Cortex of kidney (tissue), 1 donor: ENCODE measurements at places on chromosomes 16 and 17.

DNA sequence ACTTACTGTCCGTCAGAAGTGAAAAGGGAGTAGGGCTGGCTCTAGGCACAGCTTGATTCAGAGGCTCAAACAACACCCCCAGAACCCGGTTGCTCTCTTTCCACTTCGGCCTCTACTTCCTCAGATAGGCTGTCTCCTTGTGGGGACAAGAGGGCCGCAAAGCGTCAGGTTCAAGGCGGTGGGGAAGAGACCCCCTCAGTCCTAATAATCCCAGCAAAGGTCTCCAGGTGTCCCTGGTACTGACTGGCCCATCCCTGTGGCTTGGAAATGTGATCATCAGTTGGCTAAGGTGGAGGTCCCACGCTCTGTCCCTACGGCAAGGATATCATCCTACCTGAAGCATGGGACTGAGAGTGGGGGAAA, 26.0 kb downstream of the NGFR start:
- DNase-seq: no peak

DNA sequence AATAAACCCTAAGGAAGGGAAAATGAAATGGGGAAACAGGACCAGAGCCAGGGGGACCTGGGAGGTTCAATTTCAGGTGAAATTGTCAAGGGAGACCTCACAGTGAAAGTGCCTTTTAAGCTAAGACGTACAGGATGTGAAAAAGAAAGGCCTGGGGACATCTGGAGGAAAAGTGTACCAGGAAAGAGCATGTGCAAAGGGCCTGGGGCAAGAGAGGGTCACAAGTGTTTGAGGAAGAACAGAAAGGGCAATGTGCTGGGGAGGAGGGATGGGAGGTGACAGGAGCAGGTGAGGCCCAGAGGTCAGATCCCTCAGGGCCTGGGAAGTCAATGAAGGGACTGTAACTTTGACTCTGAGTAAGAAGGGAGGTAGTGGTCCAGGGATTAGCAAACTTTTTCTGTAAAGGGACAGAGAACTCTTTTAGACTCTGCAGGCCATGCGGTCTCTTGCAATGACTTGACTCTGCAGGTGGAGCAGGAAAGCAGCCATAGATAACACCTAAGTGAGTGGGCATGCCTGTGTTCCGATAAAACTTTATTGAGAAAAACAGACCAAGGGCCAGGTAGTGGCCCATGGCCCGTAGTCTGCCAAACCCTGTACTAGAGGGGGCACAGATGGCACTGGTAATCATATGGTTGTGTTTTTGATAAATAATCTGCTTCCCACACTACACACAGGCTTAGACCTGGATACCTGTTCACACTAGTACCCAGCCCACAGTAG, 93.8 kb downstream of the LITAF start:
- DNase-seq: no peak

- DNase-seq: no peak
Measured at GRCh38 chr16:83271123-83271522, 536.7 kb upstream of the HSBP1 start.

- no peak for DNase-seq
Measured at GRCh38 chr17:75105126-75106080, 4.4 kb upstream of the ARMC7 start.

DNA sequence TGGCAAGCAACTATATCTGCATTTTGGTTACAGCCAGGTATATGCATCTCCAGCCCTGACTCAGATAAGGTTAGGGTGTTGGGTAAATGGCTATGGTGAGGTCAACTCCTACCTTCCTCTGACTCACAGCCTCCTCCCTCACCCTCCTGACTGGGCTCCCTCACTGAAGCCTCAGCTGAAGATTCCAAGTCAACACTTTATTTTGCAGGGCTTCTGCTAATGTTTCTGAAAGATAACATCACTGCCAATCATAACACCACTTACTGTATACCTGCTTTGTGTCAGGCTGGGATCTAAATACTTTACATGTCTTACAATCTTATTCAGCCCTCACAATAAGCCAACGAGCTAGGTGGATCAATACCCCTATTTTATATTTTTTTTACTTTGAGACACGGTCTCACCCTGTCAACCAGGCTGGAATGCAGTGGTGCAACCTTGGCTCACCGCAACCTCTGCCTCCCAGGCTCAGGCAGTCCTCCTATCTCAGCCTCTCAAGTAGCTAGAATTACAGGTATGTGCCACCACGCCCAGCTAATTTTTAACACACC, 47.8 kb upstream of the GCSH start:
- no peak for DNase-seq

DNA sequence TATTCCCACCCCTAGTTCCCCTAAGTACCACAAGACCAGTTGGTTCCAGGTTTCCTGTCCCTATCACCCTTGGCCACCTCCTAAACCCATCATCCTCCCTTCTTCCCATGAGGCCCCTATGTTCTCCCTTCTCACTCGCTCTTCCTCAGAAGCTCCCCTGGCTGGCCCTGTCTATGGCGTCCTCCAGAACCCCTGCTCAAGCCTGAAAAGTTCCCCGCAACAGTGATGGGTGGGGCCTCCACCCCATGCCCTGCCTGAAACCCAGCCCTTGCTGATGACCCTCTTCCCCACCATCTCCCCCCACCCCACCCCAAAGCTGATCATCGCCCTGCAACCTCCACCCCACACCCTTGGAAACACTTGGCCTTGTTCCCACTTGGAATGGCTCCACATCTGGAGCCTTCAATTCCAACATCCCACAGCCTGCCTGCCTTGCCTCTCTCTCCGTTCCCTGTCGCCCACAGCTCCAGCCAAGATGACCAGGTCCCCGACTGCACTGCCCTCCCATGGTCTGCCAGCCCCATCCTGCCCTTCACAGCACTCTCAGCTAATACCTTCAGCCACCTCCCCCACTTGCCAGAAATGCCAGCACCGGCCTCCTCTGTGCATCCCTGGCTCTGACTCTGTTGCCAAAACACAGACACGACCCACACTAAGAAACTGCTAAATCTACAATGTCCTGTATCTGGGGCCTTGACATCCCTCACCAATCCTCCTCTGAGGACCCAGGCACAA, 10.5 kb downstream of the OSBPL7 start:
- DNase-seq: no peak

DNA sequence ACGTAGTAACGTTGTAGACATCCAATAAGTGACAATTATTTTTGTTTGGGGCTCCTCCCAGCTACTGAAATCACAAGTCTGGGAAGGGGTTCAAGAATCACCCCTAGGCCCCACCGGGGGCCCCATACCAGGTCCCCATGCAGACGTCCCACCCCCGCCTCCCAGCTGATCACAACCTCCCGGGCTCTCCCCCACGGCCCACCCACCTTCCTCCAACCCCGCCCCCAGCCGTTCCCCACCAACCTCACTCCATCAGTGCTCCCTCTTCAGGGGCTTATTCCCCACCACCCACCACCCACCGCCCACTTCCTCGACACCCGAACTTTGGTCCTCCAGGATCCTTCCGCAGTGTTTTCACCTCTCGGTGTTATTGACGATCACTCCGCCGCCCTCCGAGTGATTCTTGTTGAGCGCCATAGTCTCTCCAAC, 240 bp downstream of the WBP2 start:
- DNase-seq: no peak

DNA sequence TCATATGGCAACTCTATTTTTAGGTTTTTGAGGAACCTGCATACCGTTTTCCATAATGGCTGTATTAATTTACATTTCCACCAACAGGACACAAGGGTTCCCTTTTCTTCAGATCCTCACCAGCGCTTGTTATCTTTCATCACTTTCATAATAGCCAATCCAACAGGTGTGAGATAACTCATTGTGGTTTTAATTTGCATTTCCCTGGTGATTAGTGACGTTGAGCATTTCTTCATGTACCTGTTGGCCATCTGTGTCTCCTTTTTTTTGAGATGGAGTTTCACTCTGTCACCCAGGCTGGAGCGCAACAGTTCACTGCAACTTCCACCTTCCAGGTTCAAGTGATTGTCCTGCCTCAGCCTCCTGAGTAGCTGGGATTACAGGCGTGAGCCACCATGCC, 36.2 kb upstream of the ABCC3 start:
- no peak for DNase-seq

DNA sequence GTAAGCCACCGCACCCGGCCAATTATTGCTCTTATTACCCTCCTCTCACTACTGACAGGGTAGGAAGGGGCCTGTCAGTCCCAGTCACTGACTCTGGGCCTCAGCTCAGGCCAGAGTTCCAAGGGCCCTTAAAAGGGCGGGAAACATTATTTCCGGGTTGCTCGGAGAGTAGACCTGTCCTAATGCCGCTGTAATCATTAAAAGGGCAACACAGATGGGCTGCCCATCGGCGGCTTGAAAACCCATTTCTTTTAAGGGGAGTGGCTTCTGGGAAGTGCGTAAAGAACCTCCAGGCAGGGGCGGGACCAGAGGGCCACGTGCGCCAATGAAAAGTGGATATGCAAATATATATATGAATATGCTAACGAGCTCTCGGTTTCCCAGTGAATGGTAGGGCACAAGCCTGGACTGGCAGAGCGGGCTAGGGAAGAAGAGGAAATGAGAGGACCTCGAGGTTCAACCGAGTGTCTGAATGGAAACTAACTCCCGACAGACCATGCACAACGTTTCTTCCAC, 26.6 kb downstream of the PIPOX start:
- DNase-seq: no peak

- no peak for DNase-seq
Measured at GRCh38 chr17:36808180-36808661, 129.1 kb upstream of the LHX1 start.

- no peak for DNase-seq
Measured at GRCh38 chr16:14500791-14501190, 129.3 kb downstream of the PARN start.

DNA sequence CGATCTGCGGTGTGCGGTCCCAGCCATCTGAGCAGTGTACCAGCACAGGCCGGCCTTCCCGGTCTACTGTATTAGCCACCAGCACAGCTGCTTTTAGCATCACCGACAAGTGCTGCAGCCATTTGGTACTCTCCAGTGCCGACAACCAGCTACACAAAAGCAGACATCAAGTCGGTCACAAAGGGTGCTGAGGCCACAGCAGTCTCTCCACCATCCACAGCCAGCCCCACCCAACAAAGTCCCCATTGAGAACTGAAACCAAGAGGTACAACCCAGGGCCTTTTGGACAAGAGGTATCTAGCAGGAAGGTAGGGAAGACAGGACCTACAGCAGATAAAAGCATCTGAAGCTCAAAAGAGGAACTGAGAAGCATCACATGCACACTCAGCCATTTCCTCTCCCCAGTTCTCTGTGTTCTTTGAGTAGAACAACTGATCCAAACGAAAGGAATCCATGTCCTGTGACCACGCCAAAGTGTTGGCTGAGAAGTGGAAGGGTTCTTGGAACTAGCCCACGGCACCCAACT, 9.5 kb downstream of the MTMR4 start:
- DNase-seq: no peak

GRCh38 chr17:76440751-76441362, 12.1 kb downstream of the UBE2O start:
- DNase-seq: no peak

DNA sequence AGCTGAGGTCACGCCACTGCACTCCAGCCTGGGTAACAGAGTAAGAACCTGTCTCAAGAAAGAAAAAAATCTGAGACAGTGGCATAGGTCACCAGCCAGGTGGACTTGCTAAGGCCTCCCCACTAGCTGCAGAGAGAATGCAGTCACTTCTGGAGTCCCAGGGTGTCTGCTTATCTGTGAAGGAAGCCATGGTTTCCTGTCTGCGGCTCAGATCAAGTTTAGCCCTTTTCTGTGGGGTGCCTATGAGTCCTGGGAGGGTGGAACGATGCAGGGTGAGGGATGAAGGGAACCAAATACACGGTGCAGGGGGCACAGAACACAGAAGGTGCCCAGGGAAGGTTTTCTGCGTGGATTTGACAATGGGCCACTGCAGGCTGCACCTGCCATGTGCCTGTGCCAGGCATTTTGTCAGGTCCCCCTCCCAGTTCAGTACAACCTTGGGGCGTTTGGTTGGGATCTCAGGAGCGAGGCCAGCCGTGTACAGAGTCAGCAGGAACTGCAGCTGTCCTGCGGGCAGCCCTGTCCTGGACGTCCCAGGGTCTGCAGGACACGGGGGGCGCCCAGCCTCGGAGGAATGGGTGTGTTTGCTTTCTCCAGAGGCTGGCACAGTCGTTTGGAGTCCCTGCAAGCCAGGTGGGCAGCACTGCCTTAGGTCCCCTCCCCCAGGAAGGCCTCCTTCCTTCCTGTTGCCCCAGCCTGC, 41.8 kb downstream of the RAB11FIP4 start:
- DNase-seq: no peak

DNA sequence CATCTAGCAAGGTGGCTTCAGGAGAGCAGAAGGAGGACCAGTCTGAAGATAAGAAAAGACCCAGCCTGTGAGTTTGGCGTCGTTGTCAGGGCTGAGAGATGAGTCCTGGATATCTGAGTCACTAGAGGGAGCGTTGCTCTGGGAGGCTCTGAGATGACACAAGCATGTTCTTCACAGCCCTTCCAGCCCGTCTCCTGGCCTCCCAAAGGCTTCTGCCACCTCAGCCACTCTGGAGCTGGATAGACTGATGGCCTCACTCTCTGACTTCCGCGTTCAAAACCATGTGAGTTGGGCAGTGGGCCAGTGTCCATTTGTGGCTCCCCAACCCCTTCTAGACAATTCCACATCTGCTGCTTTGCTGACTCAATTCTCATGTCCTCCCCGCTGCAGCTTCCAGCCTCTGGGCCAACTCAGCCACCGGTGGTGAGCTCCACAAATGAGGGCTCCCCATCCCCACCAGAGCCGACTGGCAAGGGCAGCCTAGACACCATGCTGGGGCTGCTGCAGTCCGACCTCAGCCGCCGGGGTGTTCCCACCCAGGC, 2.3 kb downstream of the TGFB1I1 start:
- DNase-seq: no peak

DNA sequence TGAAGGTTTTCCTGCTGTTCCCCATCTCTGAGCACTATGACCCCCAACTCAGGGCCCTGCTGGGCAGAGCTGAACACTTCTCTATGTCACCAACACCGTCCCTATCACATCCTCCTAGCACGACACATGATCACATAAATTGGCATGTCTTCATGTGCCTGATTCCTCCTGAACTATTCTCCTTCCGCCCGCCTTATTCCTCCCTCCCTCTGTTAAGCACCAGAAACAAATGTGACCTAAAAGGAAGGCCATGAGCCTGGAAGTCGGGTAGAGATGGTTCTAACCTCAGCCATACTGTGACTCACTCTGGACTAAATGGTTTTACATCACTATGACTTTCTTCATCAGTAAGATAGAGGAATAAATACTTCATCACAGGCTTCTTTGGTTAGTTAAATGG, 80.8 kb upstream of the DYNLRB2 start:
- no peak for DNase-seq
